ENCODE measurements at places on chromosomes 5 and 9.

DNA sequence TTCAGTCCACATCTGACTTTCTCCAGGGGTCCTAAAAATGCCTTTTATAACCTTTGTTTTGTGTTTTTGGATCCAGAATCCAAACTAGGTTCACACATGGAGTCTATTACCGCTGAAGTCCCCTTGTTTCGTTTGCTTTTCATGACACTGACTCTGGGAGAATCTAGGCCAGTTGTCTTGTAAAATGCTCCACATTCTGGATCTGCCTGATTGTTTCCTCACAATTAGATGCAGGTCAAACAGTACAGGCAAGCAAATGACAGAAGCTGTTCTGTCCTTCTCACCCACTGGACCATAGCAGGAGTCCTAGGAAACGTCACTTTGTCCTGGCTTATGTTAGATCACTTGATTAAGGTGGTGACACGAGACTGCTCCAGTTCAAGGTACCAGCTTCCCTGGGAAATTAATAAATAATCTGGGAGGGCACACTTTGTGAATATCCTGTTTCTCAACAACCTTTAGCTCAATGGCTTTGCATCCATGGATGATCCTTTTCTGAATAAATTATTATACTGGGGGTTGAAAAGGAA is 34.1 kb downstream of the FABP6 start:
- no peak for DNase-seq

GRCh38 chr9:132534832-132535231 is 47.6 kb upstream of the BARHL1 start:
- no peak for DNase-seq

- DNase-seq, result no peak
Measured at GRCh38 chr5:106658150-106658549, 1012.6 kb downstream of the EFNA5 start.

DNA sequence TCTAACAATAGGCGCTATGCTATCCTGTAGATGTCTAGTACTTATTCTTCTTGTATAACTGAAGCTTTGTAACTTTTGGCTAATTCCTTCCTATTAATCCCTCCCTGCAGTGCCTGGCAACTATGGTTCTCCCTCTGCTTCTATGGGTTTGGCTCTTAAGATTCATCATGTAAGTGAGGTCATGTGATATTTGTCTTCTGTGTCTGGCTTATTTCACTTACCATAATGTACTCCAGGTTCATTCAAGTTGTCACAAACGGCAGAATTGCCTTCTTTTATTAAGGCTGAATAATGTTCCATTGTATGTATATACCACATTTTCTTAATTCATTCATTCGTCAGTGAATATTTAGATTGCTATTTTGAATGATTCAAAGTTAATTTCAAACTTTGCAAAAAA is 149.9 kb upstream of the GAS1 start:
- no peak for DNase-seq

- no peak for DNase-seq
Measured at GRCh38 chr9:130156672-130157071, 15.5 kb upstream of the NCS1 start.

DNA sequence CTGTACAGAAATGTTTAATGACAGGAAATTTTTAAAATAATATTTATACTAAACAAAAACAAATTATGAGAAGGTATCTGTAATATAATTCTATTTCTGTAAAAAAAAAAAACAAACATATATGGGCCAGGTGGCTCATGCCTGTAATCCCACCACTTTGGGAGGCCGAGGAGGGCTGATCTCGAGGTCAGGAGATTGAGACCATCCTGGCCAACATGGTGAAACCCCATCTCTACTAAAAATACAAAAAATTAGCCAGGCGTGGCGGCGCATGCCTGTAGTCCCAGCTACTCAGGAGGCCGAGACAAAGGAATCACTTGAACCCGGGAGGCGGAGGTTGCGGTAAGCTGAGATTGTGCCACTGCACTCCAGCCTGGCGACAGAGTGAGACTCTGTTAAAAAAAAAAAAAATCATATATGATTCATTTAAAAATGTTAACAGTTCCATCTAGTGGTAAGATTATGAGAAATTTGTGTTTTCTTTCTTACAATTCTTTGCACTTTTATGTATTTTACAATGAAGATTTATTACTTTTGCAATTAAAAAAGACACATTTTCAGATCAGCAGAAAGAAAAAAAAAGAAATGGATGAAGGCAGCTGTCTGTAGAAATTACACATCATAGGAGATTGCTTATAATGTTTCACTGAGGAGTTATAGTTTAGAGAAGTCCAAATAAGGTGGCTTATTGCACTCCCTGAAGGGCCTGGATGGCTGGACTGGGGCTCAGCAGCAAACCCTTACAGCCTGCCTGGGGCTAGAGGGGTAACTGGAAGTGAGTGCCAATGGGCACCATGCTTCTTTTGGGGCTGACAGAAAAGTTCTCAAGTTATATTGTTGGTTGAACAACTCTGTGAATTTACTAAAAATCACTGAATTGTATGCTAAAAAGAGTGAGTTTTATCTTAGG is 20.3 kb downstream of the C9orf153 start:
- DNase-seq, result no peak

GRCh38 chr5:95619096-95619495 is 791 bp upstream of the GPR150 start:
- no peak for DNase-seq

- DNase-seq, result no peak
Measured at GRCh38 chr9:127562279-127562796, 49.7 kb upstream of the STXBP1 start.

GRCh38 chr5:107322936-107323335 is 347.8 kb downstream of the EFNA5 start:
- no peak for DNase-seq

- DNase-seq, result no peak
Measured at GRCh38 chr9:26171691-26172090, 493.4 kb upstream of the TUSC1 start.

- DNase-seq, result peak; percentile 57
Measured at GRCh38 chr5:125112196-125112595, 365.8 kb upstream of the ZNF608 start.

GRCh38 chr9:91805031-91805430 is 145.0 kb downstream of the ROR2 start:
- no peak for DNase-seq

All from skeletal muscle cell (primary cell).